ENCODE measurements at places on chromosomes 2 and 18. TPM values are rescaled to one million over a fixed set of nuclear protein-coding genes. Genes with fewer than 3 reads are reported as not detected.

RAPGEF4 gene
- 0.26 TPM for total RNA-seq

C2orf78 gene
- not detected for total RNA-seq

LDLRAD4 gene
- 1.5 TPM for total RNA-seq

CFAP53 gene
- 0.19 TPM for total RNA-seq

MRPL19 gene
- total RNA-seq = 66.0 TPM

PKDCC gene
- total RNA-seq = 21.8 TPM

GDF7 gene
- total RNA-seq = 0.09 TPM

LTBP1 gene
- total RNA-seq = 23.2 TPM

CYP27A1 gene
- total RNA-seq = 0.20 TPM

OTX1 gene
- total RNA-seq = 2.4 TPM

SDC1 gene
- total RNA-seq = 128 TPM

ADAM23 gene
- total RNA-seq = 12.6 TPM

TDRD15 gene
- not detected for total RNA-seq

MYO1B gene
- 54.6 TPM for total RNA-seq

SLC9A4 gene
- total RNA-seq = not detected

RAD51AP2 gene
- not detected for total RNA-seq

TLX2 gene
- total RNA-seq = 0.47 TPM

GKN1 gene
- total RNA-seq = 0.45 TPM

MOGAT1 gene
- total RNA-seq = not detected

SCN9A gene
- 4.8 TPM for total RNA-seq

OSGEPL1 gene
- 4.0 TPM for total RNA-seq

MYO5B gene
- 12.8 TPM for total RNA-seq

AMER3 gene
- total RNA-seq = not detected

ACTG2 gene
- not detected for total RNA-seq

HOXD13 gene
- total RNA-seq = 0.24 TPM

SKOR2 gene
- not detected for total RNA-seq

VWA3B gene
- total RNA-seq = 0.33 TPM

MAP3K19 gene
- not detected for total RNA-seq

RBM45 gene
- total RNA-seq = 14.1 TPM

ADCYAP1 gene
- not detected for total RNA-seq
